ENCODE measurements at places on chromosomes 12 and 14. TPM values are rescaled to one million over a fixed set of nuclear protein-coding genes. Genes with fewer than 3 reads are reported as not detected.

DNAI7 gene
- total RNA-seq: not detected

CPNE6 gene
- total RNA-seq: not detected

SYT10 gene
- not detected for total RNA-seq

FOXA1 gene
- not detected for total RNA-seq

ZNF891 gene
- total RNA-seq: 0.54 TPM

TAS2R30 gene
- total RNA-seq: 0.49 TPM

TTC9 gene
- 0.16 TPM for total RNA-seq

KLC1 gene
- total RNA-seq: 195 TPM

LRRK2 gene
- total RNA-seq: 1.1 TPM

SMCO2 gene
- not detected for total RNA-seq

PLEKHH1 gene
- total RNA-seq: not detected

PTPRO gene
- 0.18 TPM for total RNA-seq

ZFYVE26 gene
- 6.8 TPM for total RNA-seq

EXOC3L4 gene
- 1.6 TPM for total RNA-seq

IGF1 gene
- total RNA-seq: not detected

NTS gene
- not detected for total RNA-seq

TSPAN9 gene
- total RNA-seq: 27.1 TPM

AQP5 gene
- total RNA-seq: 6.5 TPM

All from cardiac atrium fibroblast (primary cell).